ENCODE measurements at places on chromosomes 12 and 14.

DNA sequence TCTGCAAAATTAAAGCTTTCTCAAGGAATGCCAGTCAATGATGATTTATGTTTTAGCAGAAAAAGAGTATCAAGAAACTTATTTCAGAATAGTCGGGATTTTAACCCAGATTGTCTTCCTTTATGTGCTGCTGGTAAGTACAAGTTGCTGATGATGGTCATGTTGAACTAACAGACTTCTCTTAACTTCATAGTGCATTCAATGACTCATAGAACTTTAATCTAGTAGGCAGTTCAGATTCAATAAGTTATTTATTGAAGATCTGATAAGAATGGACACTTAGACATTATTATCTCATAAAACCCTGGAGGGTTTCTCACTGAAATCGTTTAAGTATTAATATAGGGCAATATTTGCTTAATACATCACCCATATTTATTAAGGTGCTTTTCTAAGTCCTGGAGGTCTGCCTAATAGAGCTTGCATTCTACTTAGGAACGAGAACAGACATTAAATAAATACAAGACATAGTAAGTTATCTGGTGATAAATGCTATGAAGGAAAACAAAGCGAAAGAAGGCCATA lies 33.8 kb downstream of the TOGARAM1 start:
- DNase-seq = no peak

- DNase-seq = peak; percentile 56
Measured at GRCh38 chr12:51818566-51819300, 29.8 kb downstream of the FIGNL2 start.

- no peak for DNase-seq
Measured at GRCh38 chr12:18467620-18468245, 206.4 kb downstream of the PIK3C2G start.

DNA sequence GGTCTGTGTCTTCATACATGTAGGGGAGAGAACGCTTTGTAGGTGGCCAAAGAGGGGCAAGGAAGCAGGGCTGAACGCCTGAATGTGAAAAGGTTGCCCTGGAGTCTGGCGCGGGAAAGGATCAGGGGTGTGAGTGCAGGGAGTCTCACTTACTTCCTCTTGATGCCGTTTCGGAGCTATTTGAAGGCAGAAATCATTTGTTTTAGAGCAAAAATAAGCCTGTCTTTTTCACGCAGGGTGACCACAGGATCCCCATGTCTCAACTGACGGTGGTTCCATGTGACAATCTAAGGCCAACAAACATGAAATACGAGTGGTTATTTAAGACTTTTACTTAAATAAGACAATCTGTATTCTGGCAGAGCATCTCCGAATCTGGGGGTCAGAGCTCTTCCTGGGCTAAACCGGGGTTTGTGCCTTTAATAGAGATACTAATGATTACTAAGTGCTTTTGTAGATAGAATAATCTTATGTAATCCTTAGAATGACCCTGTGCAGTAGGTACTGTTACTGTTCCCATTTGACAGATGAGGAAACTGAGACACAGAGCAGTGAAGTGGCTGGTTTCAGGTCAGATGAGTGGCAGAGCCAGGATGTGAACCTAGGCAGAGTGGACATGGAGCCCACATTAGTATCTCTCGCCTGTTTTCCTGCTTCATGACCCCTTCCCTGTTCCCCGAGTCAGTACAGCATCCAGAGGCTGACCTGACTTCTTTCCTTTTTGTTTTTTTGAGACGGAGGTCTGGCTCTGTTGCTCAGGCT lies 1.9 kb downstream of the BRI3BP start:
- no peak for DNase-seq

Data from HS-5 (cell line).